RPMI8226 (cell line): ENCODE measurements at places on chromosomes 5 and 9.

DNA sequence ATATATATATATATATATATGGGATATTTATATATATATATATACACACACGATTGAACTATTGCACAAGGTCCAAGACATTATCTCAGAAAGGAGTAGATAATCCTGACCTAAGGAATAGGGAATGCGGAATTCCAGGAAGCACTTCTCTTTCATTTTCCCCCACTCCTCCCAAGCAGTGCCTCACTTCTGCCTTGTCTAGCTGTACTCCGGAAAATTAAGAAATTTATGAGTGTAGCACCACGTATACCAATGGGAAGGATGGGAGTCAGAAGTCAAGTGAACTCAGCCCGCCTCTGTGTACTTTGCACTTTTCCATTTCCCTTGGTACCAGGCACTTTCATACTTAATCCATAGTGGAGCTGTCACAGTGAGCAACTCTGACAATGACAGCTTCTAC, 10.9 kb downstream of the SLC36A1 start:
- no peak for DNase-seq

DNA sequence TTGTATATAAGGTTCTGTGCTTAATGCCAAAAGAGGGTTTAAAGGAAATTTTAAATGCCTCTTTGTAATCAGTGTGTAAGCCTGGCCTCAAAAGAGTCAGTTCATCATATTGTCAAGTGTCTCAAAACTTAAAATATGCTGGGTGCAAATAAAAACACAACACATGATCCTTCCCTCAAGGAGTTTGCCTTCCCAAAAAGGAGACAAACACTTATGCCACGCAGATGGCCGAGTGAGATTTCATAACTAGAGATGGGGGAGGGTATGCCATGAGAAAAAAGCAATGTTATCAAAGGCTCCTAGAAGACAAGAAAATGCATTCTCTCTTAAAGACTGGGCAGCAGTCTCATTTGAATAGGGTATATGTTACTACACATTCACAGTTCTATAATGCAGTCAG, 55.2 kb downstream of the FBXO38 start:
- no peak for DNase-seq

DNA sequence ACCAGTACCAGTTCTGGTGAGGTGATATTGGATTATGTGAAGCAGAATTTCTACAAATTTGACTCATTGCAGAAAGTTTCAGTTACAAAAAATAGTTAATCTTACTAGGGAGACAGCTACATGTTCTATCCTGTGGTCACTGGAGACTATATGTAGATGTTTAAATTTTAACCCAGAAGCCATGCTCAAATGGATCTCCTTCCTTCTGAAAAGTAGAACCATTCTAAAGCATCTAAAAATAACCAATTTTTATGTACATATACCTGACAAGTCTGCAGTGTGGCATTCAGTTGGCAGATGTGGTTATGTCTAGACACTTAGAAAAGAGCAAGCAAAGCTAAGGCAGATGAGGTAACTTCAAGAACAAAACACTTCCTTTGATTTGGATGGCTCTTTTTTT, 65.5 kb upstream of the POU4F3 start:
- DNase-seq = no peak

DNA sequence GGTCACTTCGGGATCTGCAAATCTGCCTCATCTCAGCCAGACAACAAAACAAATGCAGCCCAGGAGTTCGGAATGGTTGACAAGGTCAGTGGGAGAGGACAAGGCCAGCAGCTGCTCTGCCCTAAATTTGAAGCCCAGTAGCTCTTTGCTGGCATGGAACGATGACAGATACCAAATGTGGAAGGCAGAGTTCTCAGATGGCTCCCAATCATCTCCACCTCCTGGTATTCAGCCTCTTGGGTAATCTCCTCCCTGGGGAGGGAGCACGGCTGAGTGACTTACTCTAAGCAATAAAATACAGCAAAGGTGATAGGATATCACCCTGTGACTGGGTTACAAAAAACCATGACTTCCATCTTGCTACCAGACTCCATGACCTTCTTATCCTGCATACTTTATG, 172.8 kb downstream of the ENTREP1 start:
- no peak for DNase-seq

DNA sequence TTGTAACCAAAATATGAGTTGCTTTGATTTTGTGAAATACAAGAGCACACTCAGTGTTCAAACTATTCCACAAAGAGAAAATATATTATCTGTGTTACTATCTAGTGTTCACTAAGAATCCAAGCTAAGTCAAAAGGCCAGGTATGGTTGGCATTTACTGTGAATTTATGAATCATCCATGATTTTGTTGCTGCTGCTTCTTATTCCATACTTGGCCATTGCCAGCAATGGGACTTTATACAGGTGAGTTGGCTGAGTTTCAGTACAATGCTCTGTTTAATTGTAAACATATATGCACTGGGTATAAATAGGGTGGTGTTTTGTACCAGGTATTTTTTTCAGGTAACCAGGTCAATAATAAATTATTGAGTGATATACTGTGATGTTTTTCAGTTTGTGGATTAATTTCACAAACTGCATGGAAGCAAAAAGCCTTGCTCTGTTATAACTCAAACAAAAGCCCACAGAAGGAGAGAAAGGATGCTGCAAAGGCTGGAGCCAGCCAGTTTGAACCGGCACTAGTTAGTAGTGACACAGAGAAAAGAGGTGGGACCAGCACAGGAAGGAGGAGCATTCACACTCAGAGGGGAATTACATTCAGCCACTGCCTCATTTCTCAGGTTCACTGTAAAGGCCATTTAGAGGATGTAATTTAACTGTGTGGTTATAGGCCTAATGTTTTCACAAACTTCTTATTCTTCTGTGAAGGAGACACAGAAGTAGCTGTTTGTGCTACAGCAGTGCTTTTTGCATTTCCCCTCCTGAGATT, 381.8 kb downstream of the ADGRV1 start:
- peak; percentile 27 for DNase-seq

DNA sequence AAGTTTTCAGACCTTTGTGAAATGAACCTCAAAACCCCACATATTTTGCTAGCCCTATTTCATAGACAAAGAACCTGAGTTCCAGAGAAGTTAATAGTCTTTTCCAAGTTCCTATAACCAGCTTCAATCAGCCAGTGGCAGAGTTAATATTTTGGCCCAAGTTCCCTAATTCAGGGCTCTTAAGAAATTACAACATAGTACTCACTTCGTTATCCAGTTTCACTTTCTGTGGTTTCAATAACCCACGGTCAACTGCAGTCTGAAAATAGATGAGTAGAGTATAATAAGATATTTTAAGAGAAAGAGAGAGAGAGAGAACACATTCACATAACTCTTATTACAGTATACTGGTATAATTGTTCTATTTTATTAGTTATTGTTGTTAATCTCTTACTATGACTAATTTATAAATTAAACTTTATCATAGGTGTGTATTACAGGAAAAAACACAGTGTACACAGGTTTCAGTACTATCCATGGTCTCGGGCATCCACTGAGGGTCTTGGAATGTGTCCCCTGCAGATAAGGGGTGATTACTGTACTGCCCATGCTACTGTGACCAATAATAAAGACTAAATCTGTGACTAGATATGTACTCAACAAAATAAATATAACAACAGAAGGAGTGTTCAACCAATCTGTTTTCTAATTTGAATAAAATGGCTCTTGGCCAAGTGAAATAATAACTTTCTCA, 9.3 kb upstream of the MYOT start:
- peak; percentile 43 for DNase-seq

DNA sequence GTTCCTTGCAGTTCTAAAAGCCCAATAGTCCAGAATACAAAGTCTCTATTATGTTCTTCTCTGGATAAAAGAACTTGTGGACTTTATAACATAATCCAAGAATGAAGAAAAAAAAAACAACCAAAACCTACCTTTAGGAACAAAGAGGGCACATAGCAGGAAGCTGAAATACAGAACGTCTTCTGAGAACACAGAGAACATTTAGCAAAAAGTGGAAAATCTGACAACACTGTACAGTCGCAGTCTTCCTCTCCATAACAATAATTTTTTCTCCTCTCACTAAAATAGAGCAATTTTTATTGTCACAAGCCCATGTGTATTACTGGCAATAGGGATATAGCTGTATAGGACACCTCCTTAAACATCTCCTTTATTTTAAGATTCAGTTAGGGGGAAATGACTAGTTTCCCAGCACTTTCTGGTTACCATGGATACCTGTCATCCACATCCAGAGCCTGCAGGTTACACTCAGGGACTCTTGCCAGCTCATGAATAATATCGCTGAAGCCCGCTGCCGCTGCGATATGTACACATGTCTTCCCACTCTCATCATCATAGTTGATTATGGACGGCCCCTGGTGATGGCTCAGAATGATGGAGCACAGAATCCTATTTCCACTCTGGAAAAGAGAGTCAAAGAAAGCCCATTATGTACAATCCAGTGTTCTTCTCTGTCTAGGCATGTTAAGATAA, 106.5 kb downstream of the ANKRD55 start:
- no peak for DNase-seq
